ENCODE measurements at places on chromosomes 7 and 10.

DNA sequence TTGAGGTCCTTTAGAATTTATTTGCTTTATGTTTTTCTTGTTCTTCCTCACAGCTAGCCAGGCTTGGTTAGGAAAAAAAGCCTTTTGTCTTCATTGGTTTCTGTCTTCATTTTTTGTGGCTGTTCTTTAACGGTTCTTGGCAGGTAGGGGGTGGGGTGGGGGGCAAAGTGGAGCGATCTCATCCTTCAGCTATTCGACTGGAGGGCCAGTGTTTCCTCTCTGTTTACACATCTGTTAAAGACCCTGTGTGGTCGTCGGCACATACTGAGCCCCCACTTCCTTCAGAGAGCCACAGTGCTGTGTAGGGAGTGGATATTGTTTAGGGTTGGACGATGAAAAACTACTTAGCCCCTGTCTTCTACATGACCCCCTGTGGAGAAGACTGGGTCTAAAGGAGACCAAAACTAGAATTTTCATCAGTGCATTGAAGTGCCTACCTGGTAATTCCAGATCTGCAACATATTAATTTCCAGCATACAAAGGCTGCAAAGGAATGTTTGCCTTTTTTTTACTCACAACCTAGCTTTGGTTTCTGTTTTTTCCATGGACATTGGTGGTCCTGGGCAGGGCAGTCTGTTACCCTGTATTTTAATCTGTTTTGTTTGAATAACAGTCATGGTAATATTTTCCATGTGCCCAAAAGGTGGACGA lies 29.0 kb downstream of the PRPF18 start:
- DNase-seq: no peak

DNA sequence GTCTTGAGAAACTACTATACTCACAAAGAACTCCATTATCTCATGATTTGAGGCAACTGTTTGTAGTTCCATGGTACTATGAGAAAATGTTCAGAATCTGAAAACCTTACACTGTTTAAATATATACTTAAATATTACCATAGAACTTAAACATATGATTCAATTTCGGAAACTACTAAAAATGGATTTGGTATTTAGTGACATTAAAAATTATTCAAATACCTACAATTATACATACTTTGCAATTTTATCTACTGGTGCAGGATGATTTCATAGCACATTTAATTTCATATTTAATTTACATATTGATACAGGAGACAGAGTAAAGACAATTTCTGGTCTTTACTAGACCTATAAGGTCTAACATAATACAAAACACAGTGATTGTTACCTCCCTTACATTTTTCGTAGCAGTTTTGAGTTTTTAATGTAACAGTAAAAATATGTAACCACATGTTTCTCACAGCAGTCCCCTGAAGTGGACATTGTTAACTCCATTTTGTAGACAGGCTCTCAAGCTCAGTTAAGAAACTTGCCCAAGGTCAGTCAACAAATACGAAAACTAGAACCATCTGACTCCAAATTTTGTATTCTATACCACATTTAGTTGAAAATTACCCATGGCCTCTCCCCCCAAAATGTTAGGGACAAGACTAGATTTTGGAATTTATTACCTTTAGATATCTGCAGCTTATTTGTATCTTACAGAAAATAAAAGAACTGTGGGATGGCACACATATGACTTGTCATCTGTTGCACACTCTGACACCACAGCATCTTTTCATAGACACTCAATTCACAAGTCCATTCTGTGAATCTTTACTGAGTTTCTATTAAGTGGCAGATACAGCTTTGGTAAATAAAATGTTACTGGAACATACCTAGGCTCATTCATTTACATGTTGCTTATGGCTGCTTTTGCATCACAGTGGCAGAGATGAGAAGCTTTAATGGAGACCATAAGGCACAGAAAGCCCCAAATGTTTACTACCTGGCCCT lies 36.8 kb downstream of the MTPN start:
- DNase-seq: no peak

GRCh38 chr7:155638366-155638765 lies 6.1 kb upstream of the RBM33 start:
- no peak for DNase-seq

GRCh38 chr7:141073641-141074161 lies at the start of gene TMEM178B:
Gene TMEM178B (plus strand): TSS chr7:141074064.
- DNase-seq: peak; percentile 38

DNA sequence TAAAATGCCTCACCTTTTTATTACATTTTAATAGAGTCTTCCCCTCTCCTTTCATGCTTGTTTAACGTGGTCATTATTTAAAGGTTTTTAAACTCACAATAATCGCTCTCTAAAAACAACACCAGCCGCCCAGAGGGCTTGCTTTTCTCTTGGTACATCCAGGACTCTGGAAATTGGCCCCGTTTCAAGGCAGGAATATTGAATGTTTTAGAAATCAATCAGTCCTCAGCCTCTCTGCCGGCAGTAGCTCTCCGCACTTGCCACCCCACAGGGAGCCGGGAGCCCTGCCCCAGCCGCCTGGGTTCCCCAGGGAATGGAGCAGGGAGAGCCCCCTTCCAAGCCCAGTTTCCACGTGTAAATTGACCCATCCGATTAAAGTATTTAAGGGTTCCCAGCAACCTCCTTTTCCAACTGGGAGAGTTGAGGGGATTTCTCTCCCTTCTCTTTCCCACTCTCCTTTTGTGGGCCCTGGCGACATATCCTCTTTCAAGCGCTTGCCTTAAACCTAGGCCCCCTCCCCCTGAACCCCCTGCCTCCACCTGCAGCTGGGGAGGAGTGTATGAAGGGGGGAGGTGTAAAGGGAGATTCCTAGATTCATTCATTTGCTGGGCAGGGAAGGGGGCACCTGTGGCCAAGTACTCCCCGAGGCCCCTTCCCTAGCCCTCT lies 1.9 kb downstream of the FGF8 start:
- no peak for DNase-seq

DNA sequence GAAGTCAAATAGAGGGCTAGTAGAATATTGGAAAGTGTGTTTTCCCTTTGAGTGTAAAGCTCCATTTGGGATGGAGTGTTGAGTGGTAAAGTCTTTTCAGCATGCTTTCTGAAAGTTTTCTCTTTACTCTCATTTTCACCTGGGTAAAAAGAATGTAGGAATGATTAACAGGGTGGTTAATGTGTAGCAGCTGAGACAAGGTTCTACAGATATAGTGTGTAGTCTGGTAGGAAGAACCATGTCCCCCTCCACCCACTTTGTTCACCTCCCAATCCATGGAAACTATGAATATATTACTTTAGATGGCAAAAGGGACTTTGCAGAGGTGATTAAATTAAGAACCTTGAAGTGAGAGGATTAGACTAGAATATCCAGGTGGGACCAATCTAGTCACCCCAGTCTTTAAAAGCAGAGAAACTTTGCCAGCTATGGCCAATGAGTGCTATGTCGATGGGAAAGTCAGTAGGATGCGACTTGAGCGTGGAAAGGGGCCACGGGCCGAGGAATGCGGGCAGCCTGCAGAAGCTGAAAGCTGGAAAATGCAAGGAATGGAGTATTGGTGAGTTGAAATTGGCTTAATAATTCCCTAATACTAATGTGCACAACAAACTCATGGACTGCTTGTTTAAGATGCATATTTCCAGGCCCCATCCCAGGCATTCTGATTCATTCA lies 166.3 kb upstream of the AHR start:
- peak; percentile 28 for DNase-seq

- peak; percentile 39 for DNase-seq
These were observed 25.8 kb downstream of the STEAP1 start for GRCh38 chr7:90180011-90180585.

DNA sequence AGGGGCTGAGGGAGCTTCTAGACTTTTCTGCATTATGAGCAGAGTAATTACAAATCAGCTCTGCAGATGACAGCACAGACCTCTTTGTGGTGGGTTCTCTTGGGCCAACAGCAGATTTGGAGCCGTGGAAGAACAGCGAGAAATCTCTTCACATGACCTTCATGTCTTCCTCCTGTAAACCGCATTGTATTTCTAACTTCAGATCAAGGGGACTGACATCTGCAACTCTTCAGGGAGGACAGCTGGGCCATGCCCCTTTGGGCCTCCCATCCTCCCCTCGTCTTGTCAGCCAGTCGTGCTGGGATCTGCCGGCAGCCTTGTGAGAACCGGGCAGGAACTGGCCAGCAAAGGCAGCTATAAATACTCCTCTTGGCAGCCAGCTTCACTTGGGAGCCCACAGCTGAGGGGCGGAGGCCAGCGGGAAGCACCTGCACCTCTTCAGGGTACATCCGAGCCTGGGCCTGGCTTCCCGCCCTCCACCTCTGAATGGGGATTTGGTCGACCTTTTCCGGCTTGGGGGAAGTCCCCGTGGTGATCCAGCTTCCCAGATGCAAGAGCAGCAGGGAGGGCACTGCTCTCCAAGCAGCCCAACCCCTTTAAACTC lies 54.7 kb downstream of the STEAP1B start:
- peak; percentile 67 for DNase-seq

GRCh38 chr10:75493464-75493863 lies 62.0 kb downstream of the LRMDA start:
- DNase-seq: no peak

GRCh38 chr7:5435291-5436002 lies 11.8 kb upstream of the TNRC18 start:
- DNase-seq: no peak

DNA sequence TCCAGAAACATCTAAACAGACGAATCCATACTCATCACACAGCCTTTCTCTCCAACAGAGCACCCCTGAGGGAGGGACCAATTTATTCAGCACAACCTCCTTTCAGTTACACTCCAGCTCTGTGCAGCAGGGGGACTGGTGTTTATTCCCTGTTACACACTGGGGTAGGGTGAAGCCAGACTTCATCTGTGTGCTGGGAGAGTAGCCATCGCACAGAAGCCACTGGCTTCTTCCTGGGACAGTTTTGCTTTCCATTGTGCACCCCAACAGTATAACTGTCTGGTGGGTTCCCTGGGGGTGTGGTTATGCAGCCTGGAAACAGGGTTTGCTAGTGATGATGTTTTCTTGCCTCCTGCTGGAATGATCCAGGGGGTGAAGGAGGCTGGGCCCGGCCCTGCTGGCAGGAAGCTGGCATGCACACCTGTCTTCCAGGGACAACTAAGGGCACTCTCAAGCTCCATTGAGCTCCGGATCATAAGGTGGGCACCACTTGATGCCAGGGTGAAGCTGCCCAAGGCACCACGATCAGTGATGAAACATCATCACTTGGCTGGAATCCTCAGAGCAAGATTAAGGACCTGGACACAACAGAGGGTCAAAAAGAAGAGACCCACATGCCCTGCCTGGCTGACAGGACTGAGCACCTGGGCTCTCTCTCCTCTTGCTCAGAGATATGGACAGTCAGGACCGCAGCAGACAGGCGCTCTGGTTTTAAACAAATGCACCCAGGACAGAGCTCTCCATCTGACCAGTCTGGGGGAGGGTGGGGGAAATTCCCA lies 293.2 kb downstream of the GRID1 start:
- DNase-seq: no peak

DNA sequence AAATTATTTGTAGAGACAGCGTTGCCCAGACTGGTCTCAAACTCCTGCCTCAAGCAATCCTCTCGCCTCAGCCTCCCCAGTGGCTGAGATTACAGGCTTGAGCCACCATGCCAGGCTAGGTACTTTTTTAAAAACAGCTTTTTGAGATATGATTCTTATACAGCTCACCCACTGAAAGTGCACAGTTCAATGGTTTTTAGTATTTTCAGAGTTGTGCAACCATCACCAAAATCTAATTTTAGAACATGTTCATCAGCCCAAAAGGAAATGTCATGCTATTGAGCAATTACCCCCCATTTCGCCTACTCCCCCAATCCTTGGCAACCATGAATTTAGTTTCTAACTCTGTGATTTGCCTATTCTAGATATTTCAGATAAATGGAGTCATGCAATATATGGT lies 73.7 kb downstream of the EVX1 start:
- no peak for DNase-seq

DNA sequence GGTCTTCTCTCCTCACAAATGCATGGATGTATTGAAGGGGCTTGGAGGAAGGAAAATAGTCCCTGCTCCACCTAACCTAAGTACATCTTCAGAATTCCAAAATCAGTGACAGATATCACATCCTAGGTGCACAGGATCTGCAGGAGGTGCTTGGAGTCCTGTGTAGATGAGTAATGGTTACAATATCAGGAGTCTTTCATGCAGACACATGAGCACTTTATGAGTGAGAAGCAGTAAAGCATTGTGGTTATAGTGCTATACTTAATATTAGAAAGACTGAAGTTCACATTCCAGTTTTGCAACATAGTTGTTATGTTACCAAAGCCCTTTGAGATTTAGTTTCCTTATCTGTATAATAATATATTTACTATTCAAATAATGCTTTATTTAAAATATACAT lies 516.7 kb downstream of the NEBL start:
- no peak for DNase-seq

DNA sequence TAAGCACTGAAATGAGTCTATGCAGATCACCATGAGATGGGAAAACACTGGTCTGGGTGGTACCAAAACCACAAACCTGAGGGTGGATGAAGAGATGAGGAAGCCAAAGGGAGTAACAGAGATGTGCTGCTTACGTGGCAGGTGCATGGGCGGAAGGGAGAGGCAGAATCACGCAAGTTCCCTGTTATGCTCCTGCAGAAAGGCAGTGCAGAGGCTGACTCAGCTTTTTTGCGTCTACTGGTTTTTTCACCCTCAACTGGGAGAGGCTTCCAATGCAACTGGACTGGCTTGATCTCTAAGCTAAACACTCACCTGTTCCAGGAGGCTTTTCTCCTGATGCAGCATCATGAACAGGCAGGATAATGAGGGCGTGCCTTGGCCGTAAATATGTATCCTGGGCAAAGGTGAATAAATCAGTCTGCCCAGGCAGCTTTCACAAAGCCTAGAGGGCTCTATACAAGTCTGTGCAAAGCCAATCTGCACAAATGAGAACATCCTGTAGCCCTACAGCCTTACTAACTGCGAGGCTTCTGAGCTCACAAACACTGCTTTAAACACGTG lies 95.4 kb upstream of the AFAP1L2 start:
- DNase-seq: peak; percentile 86

DNA sequence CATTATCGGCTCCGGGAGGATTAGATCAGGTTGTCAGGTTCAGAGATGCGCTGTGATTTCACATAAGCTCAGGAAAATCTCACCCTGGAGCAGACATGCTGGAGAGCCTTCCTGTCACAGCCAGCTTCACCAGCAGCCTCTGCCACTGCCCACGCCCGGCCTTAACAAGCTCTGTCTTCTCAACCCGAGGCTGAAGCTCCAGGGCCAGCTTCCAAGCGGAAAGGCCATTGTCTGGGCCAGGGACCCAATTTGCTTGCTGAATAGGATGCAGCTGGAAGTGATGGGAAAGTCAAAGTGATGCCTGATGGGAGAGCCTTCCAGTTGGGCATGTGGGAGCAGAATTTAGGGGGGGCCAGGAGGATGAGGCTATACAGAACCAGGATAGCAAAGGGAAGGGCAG lies 36.3 kb downstream of the C10orf105 start:
- no peak for DNase-seq
